D341Med (cell line): ENCODE measurements at places on chromosomes 4 and X.
A peak's percentile ranks its signal among the peaks of the same experiment; 100 is the strongest.

- no peak for DNase-seq
These were observed 2062.9 kb downstream of the ARAP2 start for GRCh38 chr4:34181311-34181841.

GRCh38 chrX:40081679-40082068 is 16.1 kb downstream of the BCOR start:
- no peak for DNase-seq

GRCh38 chr4:21470535-21470934 is 478.0 kb downstream of the KCNIP4 start:
- peak; percentile 54 for DNase-seq

DNA sequence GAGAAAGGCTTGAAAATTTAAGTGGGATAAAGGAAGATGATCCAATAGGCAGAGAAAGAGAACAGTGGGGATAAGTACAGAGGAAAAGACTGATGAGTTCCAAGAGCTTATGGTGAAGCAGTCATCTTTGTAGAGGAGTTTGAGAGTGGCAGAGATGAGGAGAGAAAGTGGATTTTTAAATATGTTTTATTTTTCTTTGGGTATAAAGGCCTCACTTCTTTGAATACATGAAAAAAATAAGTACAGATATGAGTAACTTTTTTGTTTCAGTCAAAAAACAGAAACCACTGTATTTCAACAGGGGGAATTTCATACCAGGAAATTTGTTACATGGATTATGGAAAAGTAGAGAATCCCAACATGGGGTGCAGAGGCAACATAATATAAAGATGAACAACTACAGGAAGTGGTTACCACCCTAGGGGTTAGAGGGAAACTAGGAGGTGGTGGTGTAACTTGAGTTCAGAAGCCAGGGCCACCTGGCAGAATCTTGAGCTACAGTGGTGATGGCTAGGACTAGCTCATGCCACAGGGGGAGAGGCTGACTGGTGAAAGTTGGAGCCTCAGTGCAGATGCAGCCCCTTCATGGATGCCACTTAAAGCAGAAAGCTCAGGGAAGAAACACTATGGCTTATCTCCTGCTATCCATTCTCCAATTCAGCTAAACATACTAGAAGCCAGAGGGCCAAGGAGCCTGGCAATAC is 3.4 kb upstream of the CYBB start:
- no peak for DNase-seq

GRCh38 chr4:147933316-147933715 is 201.4 kb downstream of the ARHGAP10 start:
- DNase-seq, result no peak

- no peak for DNase-seq
These were observed 80.8 kb downstream of the LARP1B start for GRCh38 chr4:128141866-128142265.

DNA sequence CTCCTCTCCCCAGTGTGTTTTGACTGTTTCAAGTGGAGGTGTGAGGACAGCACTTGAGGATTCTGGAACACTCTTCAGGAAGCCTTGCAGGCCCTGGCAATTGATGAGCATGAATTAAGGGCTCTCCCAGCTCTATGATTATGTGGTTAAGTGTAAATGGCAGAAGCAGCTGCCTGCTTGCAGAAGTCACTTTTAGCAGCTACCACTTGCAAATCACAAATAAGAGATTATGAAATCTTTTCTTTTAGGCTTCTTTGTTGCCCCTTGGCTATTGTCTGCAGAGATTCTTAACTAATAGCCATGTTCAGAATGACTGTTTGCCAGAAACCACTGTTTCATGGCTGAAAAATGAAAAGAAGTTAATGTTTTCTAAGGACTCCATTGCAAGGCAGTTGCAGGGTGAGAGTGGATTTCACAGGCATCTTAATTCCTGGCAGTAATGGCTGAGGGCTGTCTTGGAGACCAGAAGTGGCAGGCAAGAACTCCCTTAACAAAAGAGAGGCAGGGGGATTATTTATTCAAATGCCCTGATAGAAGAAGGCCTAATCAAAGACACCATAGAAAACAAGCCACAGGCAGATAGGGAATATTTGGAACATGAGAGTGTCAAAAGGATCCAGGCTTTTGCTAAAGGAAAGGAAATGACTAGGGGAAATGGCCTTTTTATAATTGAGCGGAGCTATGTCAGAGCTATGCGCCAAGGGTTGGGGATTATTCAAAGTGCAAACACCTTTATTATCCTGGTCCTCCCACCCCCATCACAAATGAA is 8.3 kb upstream of the HOPX start:
- DNase-seq, result no peak

- DNase-seq, result no peak
These were observed 158.9 kb downstream of the MID1IP1 start for GRCh38 chrX:38960137-38960536.

- no peak for DNase-seq
These were observed 91.6 kb downstream of the MAGEB17 start for GRCh38 chrX:16258882-16259281.

GRCh38 chr4:23903859-23904438 is 14.1 kb upstream of the PPARGC1A start:
- DNase-seq, result no peak

DNA sequence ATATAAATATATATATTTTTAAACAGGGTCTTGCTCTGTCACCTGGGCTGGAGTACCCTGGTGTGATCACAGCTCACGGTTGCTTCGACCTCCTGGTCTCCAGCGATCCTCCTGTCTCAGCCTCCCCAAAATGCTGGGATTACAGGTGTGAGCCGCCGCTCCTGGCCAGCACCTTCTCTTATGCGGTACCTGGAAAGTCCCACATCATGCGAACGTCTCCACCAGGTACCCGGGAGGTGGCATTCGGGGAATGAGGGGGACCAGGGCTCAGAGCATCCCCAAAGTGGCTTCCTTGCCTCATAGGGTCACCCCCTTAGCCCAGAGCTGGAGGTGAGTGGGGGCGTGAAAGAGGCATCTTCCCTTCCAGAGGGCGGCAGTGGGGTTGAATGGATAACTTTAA is 84.0 kb upstream of the PPP2R3B start:
- peak; percentile 21 for DNase-seq
